ENCODE measurements at places on chromosomes 7 and 10. TPM values are rescaled to one million over a fixed set of nuclear protein-coding genes. Genes with fewer than 3 reads are reported as not detected.
A peak's percentile ranks its signal among the peaks of the same experiment; 100 is the strongest.

PIP gene
- not detected for total RNA-seq

TMEM184A gene
- total RNA-seq: not detected

- H3K36me3 ChIP-seq: no peaks in the 10 kb centered on the region
- no peak overlapping the region for H3K27ac ChIP-seq
- no peaks in the 10 kb centered on the region for H3K4me1 ChIP-seq
- H3K27me3 ChIP-seq: no peaks in the 10 kb centered on the region
- no peak for DNase-seq
Observed at GRCh38 chr7:49791088-49791741, 17.8 kb downstream of the VWC2 start.

GRCh38 chr10:90857635-90858460 lies at the start of gene HTR7:
TSS of gene HTR7 (minus strand) at chr10:90858039. CDS start at chr10:90857671, 368 bp downstream.
- DNase-seq: peak; percentile 64
- no peak within 1 kb of the TSS for H3K27ac ChIP-seq
- H3K27me3 ChIP-seq: peaks cover 55% of the 10 kb centered on the region
- H3K4me3 ChIP-seq: peak within 1 kb of the TSS; percentile 51
- H3K36me3 ChIP-seq: no peaks in the 10 kb centered on the region

- H3K27me3 ChIP-seq: peaks cover 2% of the 10 kb centered on the region
- no peaks in the 10 kb centered on the region for H3K36me3 ChIP-seq
- no peak for DNase-seq
- H3K27ac ChIP-seq: no peak overlapping the region
- no peaks in the 10 kb centered on the region for H3K4me1 ChIP-seq
- H3K4me3 ChIP-seq: no peak overlapping the region
Observed at GRCh38 chr10:78628976-78629375, 439.8 kb upstream of the ZMIZ1 start.

ACTL6B gene
- total RNA-seq: not detected

- no peak overlapping the region for H3K27ac ChIP-seq
- DNase-seq: no peak
- peaks cover 3% of the 10 kb centered on the region for H3K27me3 ChIP-seq
- H3K4me3 ChIP-seq: no peak overlapping the region
Observed at GRCh38 chr7:88339195-88339922, 32.7 kb upstream of the STEAP4 start.

ATAD1 gene
- total RNA-seq: 33.7 TPM

- H3K27ac ChIP-seq: no peak overlapping the region
- no peaks in the 10 kb centered on the region for H3K27me3 ChIP-seq
Observed at GRCh38 chr10:88968391-88968790, 15.8 kb upstream of the ACTA2 start.

DNA sequence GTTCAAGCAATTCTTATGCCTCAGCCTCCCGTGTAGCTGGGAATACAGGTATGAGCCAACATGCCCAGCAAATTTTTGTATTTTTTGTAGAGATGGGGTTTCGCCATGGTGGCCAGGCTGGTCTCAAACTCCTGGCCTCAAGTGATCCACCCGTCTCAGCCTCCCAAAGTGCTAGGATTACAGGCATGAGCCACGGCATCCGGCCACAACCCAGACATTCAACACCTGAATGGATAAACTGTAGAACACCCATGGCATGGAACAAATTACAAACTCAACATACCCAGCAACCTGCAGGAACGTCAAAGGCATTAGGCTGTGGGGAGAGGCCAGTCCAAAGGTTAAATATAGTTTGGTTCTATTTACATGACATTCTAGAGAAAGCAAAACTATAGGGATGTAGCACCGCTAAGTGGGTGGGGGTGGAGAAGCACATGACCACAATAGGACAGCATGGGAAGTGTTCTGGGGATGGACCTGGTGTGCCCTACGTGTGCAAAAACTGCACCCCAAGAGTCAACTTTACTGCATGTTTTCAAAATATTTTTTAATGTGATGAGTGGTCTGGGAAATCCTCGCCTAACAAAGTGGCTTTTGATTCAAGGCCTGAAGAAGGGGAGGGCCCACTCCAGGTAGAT lies 6.5 kb upstream of the PGAM2 start:
- H3K27me3 ChIP-seq: no peaks in the 10 kb centered on the region
- no peak overlapping the region for H3K4me3 ChIP-seq
- H3K4me1 ChIP-seq: peaks cover 26% of the 10 kb centered on the region

CYP3A7 gene
- total RNA-seq: not detected

DNA sequence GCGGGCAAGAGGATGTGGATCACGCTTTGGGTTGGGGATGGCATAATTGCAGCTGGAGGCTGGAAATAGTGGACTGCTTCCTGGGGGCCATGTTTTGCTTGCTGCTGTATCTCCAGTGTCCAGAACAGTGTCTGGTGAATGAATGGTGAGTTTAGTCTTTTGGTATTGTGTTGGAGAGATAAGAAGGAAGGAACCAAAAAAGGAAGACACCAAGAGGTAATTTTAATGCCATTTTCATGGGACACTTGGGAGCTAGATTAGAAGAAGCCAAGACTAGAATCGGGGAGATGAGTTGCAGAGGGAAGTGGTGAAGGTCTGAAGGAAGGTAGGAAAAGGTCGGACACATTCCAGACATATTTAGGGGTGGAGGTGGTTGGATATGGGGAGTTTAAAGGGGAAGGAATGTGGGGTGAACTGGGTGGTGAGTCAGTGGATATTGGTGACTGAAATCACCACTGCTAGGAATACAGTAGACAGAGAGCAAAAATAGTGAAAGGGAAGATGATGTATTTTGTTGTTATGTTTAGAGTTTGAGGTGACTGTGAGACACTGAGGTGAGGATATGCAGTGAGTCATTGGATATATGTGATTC lies 76.7 kb downstream of the CCNY start:
- no peak overlapping the region for H3K4me3 ChIP-seq
- no peaks in the 10 kb centered on the region for H3K27me3 ChIP-seq
- no peaks in the 10 kb centered on the region for H3K36me3 ChIP-seq
- no peak overlapping the region for H3K27ac ChIP-seq

SSBP1 gene
- total RNA-seq: 116 TPM

GRCh38 chr10:4234661-4235060 lies 449.7 kb upstream of the KLF6 start:
- no peaks in the 10 kb centered on the region for H3K4me1 ChIP-seq
- no peaks in the 10 kb centered on the region for H3K36me3 ChIP-seq
- no peaks in the 10 kb centered on the region for H3K27me3 ChIP-seq
- no peak overlapping the region for H3K4me3 ChIP-seq

GRCh38 chr7:28647076-28647421 lies 234.7 kb downstream of the CREB5 start:
- no peak overlapping the region for H3K4me3 ChIP-seq
- H3K4me1 ChIP-seq: no peaks in the 10 kb centered on the region
- DNase-seq: no peak
- no peak overlapping the region for H3K27ac ChIP-seq
- no peaks in the 10 kb centered on the region for H3K27me3 ChIP-seq

OR2A42 gene
- not detected for total RNA-seq

CPN1 gene
- not detected for total RNA-seq

DNA sequence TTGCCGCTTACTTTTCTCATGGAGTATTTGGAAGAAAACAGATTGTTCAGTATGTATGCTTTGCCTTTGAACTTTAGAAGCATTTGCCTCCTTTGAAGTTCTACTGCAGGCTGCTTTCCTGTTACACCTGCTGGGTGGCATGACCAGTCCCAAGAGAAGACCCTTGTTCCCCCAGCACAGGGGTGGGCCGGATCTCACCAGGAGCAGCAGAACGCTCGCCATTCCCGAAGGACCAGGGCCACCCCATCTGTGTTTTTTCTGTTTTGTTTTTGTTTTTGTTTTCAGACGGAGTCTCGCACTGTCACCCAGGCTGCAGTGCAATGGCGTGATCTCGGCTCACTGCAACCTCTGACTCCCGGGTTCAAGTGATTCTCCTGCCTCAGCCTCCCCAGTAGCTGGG lies 493.6 kb downstream of the PTPRN2 start:
- H3K36me3 ChIP-seq: no peaks in the 10 kb centered on the region
- DNase-seq: no peak
- no peak overlapping the region for H3K27ac ChIP-seq

GRCh38 chr7:29359482-29360093 lies 165.0 kb downstream of the CHN2 start:
- no peak overlapping the region for H3K27ac ChIP-seq
- no peaks in the 10 kb centered on the region for H3K4me1 ChIP-seq
- no peaks in the 10 kb centered on the region for H3K36me3 ChIP-seq
- no peak for DNase-seq
- no peak overlapping the region for H3K4me3 ChIP-seq

DNA sequence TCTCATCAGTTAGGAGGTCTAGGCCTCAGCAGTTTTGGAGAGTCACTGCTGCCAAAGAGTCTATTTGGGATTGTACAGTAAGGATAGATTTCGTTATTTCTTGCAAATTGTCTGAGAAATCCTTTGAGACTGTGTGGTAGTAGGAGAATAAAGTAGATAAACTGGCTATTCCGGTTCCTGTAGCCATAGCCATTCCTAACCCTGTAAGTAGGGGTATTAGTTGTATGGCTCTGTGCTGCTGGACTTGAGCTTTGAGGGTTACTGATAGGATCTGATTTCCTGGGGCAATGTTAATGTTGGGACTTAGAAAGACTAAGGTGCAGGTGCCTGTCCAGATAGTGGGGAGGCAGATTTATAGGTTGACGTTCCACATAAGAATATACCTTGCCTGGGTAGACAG lies 36.1 kb upstream of the ZNF138 start:
- H3K27ac ChIP-seq: no peak overlapping the region
- H3K4me3 ChIP-seq: no peak overlapping the region
- H3K36me3 ChIP-seq: no peaks in the 10 kb centered on the region
- no peaks in the 10 kb centered on the region for H3K27me3 ChIP-seq
- no peak for DNase-seq
- no peaks in the 10 kb centered on the region for H3K4me1 ChIP-seq

GRCh38 chr7:151661587-151661986 lies 141.9 kb upstream of the RHEB start:
- H3K4me1 ChIP-seq: no peaks in the 10 kb centered on the region
- no peak for DNase-seq
- no peak overlapping the region for H3K27ac ChIP-seq
- no peaks in the 10 kb centered on the region for H3K36me3 ChIP-seq

DNA sequence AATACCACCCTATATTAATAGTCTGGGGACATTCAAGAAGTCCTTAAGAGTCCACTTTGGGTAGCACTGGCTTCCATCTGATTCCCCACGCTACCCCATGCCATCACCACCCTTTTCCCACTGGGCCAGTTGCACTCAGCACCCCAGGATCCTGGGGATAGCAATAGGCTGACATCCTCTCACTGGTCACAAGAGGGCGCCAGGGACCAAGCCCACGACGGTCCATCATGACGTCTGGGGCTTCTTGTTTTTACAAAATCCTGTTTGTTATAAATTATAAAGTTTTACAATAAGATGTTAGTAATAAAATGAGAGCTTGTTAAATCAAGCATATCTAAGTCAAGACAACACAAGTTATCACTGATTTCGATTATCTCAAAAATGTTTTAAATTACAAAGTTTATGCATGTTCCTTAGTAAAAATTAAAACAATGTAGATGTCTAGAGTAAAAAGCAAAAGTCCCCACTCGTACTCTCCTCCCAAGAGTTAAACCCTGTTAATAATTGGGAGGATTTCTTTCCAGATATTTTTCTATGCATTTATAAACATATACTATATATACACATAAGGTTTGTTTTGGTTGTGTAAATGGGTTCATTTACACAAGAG lies 15.4 kb downstream of the GPNMB start:
- no peaks in the 10 kb centered on the region for H3K27me3 ChIP-seq
- H3K4me1 ChIP-seq: no peaks in the 10 kb centered on the region
- peak; percentile 35 for DNase-seq
- no peaks in the 10 kb centered on the region for H3K36me3 ChIP-seq

GRCh38 chr10:126013489-126014281 lies 117.3 kb downstream of the FANK1 start:
- H3K27ac ChIP-seq: no peak overlapping the region
- no peak overlapping the region for H3K4me3 ChIP-seq
- no peaks in the 10 kb centered on the region for H3K27me3 ChIP-seq
- H3K4me1 ChIP-seq: no peaks in the 10 kb centered on the region
- no peaks in the 10 kb centered on the region for H3K36me3 ChIP-seq

GRCh38 chr7:151181011-151181431 lies 6.0 kb downstream of the ASB10 start:
- no peak for DNase-seq
- H3K4me3 ChIP-seq: no peak overlapping the region
- H3K36me3 ChIP-seq: no peaks in the 10 kb centered on the region
- H3K4me1 ChIP-seq: no peaks in the 10 kb centered on the region
- H3K27ac ChIP-seq: no peak overlapping the region
- H3K27me3 ChIP-seq: no peaks in the 10 kb centered on the region

DNA sequence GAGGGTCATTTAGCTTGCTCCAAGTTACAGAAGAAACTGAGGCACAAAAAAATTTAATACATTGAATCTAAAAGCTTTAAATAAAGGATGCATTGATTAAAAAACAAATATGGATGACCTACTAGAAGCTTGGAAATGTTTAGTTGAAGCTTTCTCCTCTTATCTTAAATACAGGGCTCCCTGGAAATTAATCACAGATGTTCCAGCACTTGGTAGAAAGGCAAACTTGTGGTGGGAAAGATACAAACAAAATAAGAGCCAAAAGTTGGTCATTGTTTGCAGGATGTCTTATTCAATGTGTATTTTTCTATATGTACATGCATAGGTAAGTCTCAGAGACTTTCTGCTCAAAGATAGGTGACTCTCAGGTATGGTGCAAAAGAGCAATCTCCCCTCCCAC lies 40.7 kb upstream of the LYZL1 start:
- H3K4me1 ChIP-seq: no peaks in the 10 kb centered on the region
- no peaks in the 10 kb centered on the region for H3K36me3 ChIP-seq
- H3K4me3 ChIP-seq: no peak overlapping the region
- H3K27me3 ChIP-seq: peaks cover 3% of the 10 kb centered on the region
- no peak overlapping the region for H3K27ac ChIP-seq
- no peak for DNase-seq

- H3K27ac ChIP-seq: no peak overlapping the region
- H3K4me3 ChIP-seq: no peak overlapping the region
- no peaks in the 10 kb centered on the region for H3K4me1 ChIP-seq
Observed at GRCh38 chr7:96786261-96786997, 76.8 kb upstream of the SEM1 start.

FXYD4 gene
- total RNA-seq: not detected

ATRNL1 gene
- total RNA-seq: not detected

LRRTM3 gene
- not detected for total RNA-seq

GRCh38 chr10:132575320-132576201 lies 38.0 kb downstream of the INPP5A start:
- no peak overlapping the region for H3K4me3 ChIP-seq
- peaks cover 53% of the 10 kb centered on the region for H3K4me1 ChIP-seq
